Suprapubic skin (tissue), 4 donors: ENCODE measurements at places on chromosomes 5 and 9.

- H3K36me3 ChIP-seq, result no peaks in the 10 kb centered on the region
- H3K27me3 ChIP-seq, result no peaks in the 10 kb centered on the region
- no peak overlapping the region for H3K27ac ChIP-seq
- no peak for DNase-seq
These were observed 7.8 kb upstream of the SOX30 start for GRCh38 chr5:157659868-157660660.

- no peaks in the 10 kb centered on the region for H3K27me3 ChIP-seq
- no peak overlapping the region for H3K4me3 ChIP-seq
- no peaks in the 10 kb centered on the region for H3K36me3 ChIP-seq
- H3K27ac ChIP-seq, result no peak overlapping the region
- peaks cover 30% of the 10 kb centered on the region for H3K4me1 ChIP-seq
These were observed 17.6 kb downstream of the AP3S1 start for GRCh38 chr5:115859378-115859777.

- DNase-seq, result no peak
- H3K4me1 ChIP-seq, result peaks cover 9% of the 10 kb centered on the region
- peaks cover 9% of the 10 kb centered on the region for H3K27me3 ChIP-seq
- no peak overlapping the region for H3K4me3 ChIP-seq
- H3K36me3 ChIP-seq, result no peaks in the 10 kb centered on the region
- no peak overlapping the region for H3K27ac ChIP-seq
These were observed 17.2 kb upstream of the FCN2 start for GRCh38 chr9:134863306-134863902.

DNA sequence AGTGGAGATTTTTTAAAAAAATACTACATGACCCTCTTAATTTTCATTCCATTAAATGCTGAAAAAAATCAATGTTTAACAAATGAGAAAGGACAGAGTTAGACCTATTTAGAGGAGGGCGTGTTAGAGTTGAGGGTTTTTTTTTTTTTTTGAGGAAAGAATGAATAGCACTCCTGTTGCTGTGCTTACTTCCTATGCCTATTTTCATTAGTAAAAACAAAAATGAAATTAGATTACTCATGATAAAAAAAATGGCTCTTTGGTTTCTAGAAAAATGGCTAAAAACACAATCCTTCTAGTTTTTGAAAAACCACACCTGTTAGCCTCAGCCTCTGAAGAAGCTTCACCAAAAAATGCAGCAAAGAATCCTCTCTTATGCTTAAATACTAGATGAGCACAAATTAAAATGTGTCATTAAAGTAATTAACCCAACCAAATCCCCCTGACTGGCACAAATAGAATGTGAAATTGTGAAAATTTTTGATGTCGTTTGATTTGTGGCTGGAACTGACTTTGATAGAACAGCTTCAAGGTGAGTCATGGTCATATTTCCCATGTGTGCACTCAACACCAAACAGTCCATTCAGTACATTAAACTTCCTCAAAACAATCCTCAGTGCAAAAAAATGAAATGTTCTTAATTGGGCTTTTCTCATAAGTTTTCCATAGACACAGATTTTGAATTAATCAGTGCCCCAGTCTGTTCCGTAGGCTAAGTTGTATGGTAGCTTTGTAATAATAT lies 98.0 kb downstream of the MACIR start:
- no peaks in the 10 kb centered on the region for H3K27me3 ChIP-seq
- H3K36me3 ChIP-seq, result no peaks in the 10 kb centered on the region
- H3K4me3 ChIP-seq, result no peak overlapping the region
- no peak overlapping the region for H3K27ac ChIP-seq
- no peaks in the 10 kb centered on the region for H3K4me1 ChIP-seq

GRCh38 chr5:73654171-73654811 lies 28.3 kb downstream of the ARHGEF28 start:
- H3K27me3 ChIP-seq, result no peaks in the 10 kb centered on the region
- H3K27ac ChIP-seq, result peak overlapping the region; percentile 83
- H3K36me3 ChIP-seq, result no peaks in the 10 kb centered on the region
- H3K4me3 ChIP-seq, result no peak overlapping the region

- no peaks in the 10 kb centered on the region for H3K36me3 ChIP-seq
- no peaks in the 10 kb centered on the region for H3K27me3 ChIP-seq
- H3K4me3 ChIP-seq, result no peak overlapping the region
- no peak overlapping the region for H3K27ac ChIP-seq
These were observed 691.7 kb upstream of the SEMA6A start for GRCh38 chr5:117266280-117266679.

DNA sequence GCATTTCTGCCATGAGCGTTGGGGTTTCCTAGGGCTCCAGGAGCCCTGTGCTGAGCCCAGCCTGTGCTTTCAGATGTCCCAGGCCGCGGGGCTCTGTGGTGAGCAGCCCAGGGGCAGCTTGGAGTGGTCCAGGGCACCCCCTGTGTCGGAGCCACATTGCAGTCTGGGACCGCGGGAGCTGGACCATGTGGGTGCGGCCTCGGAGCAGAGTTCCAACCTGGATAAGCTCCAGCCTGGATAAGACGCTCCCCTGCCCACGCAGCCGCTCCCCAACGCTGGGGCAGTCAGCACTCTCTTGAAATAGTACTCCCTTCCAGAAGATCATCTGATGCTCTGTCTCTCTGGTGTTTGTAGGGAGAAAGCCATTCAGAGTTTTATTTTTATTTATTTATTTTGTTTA lies 111.1 kb downstream of the WNK2 start:
- no peak overlapping the region for H3K27ac ChIP-seq
- no peak overlapping the region for H3K4me3 ChIP-seq
- peaks cover 9% of the 10 kb centered on the region for H3K4me1 ChIP-seq
- H3K36me3 ChIP-seq, result no peaks in the 10 kb centered on the region
- no peaks in the 10 kb centered on the region for H3K27me3 ChIP-seq

GRCh38 chr5:135066781-135067180 lies 32.8 kb upstream of the PITX1 start:
- H3K36me3 ChIP-seq, result no peaks in the 10 kb centered on the region
- peaks cover 29% of the 10 kb centered on the region for H3K27me3 ChIP-seq
- no peaks in the 10 kb centered on the region for H3K4me1 ChIP-seq
- H3K4me3 ChIP-seq, result no peak overlapping the region
- DNase-seq, result no peak

GRCh38 chr9:4620881-4621555 lies 41.1 kb upstream of the PLPP6 start:
- H3K4me3 ChIP-seq, result no peak overlapping the region
- no peaks in the 10 kb centered on the region for H3K36me3 ChIP-seq
- no peak for DNase-seq
- no peaks in the 10 kb centered on the region for H3K27me3 ChIP-seq
- no peak overlapping the region for H3K27ac ChIP-seq
- H3K4me1 ChIP-seq, result no peaks in the 10 kb centered on the region

DNA sequence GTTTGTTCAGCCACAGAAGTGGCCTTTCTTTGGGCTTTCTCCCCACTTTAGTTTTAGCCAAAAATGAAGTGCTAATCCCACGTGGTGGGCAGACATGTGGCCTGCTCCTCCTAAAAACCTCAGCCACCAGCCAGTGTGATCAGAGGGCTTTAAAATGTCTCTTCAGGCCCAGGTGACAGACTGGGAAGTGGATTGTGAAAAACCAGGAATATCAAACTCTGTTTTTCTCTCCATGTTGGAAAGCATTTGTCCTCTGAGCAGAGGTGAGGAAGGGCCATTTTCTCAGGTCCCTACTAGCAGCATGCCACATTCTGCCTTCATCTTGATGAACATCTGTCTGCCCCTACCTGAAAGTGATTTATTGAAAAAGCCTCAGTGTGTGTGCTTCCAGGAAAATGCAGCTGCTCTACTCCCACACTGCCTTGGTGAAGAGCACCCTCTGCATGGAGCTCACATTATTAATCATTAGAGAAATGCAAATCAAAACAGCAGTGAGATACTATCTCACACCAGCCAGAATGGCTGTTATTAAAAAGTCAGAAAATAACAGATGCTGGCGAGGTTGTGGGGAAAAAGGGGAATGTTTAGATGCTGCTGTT lies 181.2 kb upstream of the DMAC1 start:
- H3K27me3 ChIP-seq, result no peaks in the 10 kb centered on the region
- H3K36me3 ChIP-seq, result no peaks in the 10 kb centered on the region
- no peak overlapping the region for H3K27ac ChIP-seq
- no peak for DNase-seq
- H3K4me3 ChIP-seq, result no peak overlapping the region

DNA sequence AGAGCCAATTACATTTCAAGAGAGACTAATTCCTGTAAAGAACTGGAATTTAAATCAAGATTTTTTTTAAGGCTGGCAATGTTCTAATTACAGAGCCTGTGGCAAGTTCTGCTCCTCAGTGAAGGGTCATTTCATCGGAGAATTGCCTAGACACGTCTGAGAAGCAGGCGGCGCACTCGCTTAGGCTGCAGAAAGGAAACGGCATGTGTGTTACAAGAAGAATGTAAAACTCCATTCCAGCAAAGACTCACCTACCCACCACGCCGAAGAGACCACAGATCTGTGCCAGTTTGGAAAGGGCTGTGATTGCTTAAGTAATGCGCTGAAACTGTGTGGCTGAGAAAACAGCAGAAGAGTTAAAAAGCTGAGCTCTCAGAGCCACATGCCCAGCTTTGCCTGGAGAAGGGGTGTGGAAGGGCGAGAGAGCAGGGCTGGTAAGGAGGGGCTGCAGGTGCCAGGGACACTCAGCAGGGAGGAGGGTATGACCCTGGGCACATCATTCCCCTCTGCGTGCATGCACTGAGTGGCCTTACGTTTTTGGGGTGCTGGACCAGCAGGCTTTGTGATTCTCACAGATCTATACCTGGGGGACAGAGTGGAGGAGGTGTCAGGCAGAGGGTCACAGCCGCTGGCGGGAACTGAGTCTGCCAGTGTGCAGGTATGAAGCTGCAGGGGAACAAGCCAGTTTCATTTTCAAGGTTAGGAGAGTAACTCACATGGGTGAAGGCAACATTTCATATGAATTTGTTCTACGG lies 17.8 kb upstream of the SLC25A51 start:
- peaks cover 31% of the 10 kb centered on the region for H3K4me1 ChIP-seq
- no peak overlapping the region for H3K27ac ChIP-seq
- peaks cover 4% of the 10 kb centered on the region for H3K36me3 ChIP-seq
- no peak for DNase-seq
- no peaks in the 10 kb centered on the region for H3K27me3 ChIP-seq
- no peak overlapping the region for H3K4me3 ChIP-seq

- no peak overlapping the region for H3K4me3 ChIP-seq
- H3K27me3 ChIP-seq, result no peaks in the 10 kb centered on the region
- DNase-seq, result no peak
- H3K4me1 ChIP-seq, result no peaks in the 10 kb centered on the region
- H3K36me3 ChIP-seq, result no peaks in the 10 kb centered on the region
These were observed 101.4 kb upstream of the SPEF2 start for GRCh38 chr5:35516271-35516670.

- no peaks in the 10 kb centered on the region for H3K27me3 ChIP-seq
- H3K36me3 ChIP-seq, result no peaks in the 10 kb centered on the region
- no peak overlapping the region for H3K27ac ChIP-seq
- H3K4me1 ChIP-seq, result no peaks in the 10 kb centered on the region
- no peak for DNase-seq
These were observed 421.7 kb downstream of the AGTPBP1 start for GRCh38 chr9:85319936-85320656.

- no peaks in the 10 kb centered on the region for H3K27me3 ChIP-seq
- no peak overlapping the region for H3K27ac ChIP-seq
- H3K4me1 ChIP-seq, result peaks cover 74% of the 10 kb centered on the region
- peak overlapping the region; percentile 76 for H3K4me3 ChIP-seq
- H3K36me3 ChIP-seq, result peaks cover 60% of the 10 kb centered on the region
- no peak for DNase-seq
These were observed 2.6 kb downstream of the HNRNPH1 start for GRCh38 chr5:179620703-179621350.

DNA sequence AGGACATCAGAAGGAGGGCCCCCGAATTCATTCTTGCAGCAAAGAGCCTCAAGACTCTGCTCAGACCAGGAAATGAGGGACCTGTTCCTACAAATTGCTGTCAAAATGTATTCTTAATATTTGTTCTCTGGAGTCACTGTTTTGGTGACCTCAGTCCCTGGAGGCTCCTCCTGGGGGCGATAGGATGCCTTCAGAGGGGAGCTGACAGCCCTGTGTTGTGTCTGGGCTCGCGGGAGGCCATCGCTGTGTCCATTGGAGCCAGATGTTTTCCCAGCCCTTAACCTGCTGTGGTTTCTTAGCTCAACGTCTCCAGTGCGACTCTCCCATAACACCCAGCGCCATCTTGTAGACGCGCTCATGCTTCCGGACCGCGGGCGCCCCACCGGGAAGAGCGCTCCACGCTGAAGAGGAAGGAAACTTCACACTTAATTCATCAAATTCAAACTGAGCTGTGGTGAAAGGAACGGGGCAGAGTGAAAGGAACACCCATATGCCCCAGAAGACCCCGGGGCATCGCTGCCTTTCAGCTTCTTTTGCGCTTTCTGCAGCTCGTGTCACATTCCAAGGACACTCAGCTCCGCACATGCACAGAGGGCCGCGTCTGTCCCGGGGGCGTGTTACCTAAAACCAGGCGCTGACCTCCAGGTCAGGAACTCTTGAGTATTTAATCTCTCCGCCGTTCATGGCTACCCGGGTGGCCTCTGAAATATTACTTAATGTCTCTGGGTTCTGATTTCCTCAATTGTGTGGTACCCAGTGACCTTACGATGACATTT lies 112.3 kb upstream of the GDNF start:
- H3K4me1 ChIP-seq, result no peaks in the 10 kb centered on the region
- no peak overlapping the region for H3K4me3 ChIP-seq
- no peaks in the 10 kb centered on the region for H3K36me3 ChIP-seq
- DNase-seq, result no peak
- no peak overlapping the region for H3K27ac ChIP-seq
